CD4-positive, alpha-beta T cell (primary cell): ENCODE measurements at places on chromosomes 3 and 15.

DNA sequence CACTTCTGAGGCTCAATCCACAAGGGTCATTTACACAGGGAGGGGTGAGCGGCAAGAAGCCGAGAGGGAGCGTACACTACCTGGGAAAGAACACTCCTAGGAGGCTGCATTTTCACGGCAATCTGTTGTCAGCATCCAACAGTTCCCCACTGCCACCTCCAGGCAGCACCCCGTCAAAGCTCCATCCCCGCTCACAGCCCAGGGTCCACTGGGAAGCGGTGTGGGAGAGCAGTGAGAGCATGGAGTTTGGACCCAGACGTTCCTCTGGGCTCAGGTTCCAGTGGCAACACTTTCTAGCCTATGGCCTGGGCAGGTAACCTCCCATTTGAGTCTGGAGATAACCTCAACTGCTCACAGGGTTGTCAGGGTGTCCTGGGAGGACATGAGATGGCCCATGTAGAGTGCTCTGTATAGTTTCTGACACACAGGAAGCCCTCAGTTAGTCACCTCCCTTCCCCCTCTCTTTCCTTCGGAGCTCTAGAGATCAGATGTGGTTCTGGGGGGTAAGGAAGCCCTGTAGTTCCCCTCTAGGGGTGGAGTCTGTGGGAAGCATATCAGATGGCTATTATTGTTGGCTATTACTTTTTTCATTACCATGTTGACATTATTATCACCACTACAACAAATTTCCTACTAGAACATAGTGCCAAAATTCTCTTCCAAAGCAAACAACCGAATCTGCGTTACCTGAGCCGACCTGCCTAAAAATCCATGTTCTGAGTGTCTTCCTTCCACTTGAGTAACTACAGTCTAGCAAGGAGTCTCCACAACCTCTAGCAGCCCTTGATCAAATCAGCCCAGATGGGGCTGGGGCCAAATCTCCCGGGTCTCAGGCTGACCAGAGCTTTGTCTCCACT lies 29.1 kb downstream of the RUVBL1 start:
- no peak for DNase-seq

DNA sequence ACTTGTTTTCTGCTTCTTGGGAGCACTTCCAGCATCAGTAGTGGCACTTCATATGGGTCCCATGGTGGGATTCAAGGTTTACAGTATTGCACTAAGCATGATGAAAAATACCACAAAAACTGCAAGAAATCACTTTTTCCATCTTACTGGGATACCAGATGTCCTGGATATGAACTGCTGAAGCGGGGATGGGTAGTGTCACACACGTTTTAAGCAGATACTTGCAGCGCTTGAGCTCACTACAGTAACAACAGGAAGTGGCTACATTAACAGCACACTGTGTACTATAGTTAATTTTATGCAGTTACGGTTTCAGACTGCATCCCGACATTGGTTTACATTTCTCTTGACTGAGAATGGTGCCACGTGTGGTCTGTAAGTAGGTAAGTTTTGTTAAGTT lies 3.5 kb upstream of the ISG20 start:
- peak; percentile 46 for DNase-seq

- DNase-seq = no peak
Measured at GRCh38 chr3:127074900-127075360, 92.0 kb downstream of the PLXNA1 start.

GRCh38 chr3:151579571-151580270 lies 118.9 kb upstream of the IGSF10 start:
- no peak for DNase-seq

GRCh38 chr3:186021673-186022362 lies 84.0 kb upstream of the TRA2B start:
- DNase-seq = no peak

DNA sequence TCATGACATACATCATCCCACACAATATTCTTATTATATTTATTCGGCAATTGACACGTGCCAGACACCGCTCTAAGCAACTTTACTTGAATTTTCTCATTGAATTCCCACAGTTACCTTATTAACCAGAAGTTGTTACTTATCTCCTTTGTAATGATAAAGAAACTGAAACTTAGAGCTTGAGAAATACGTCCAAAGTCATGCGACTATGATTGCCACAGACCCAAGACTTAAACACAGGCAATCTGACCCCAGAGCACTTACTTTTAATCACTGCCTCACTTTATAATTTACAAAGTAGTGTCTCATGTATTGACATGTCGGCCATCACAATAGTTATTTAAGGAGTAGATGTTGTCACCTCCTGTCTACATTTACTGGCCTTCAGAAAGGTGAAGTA lies 64.7 kb downstream of the ATP13A4 start:
- no peak for DNase-seq

DNA sequence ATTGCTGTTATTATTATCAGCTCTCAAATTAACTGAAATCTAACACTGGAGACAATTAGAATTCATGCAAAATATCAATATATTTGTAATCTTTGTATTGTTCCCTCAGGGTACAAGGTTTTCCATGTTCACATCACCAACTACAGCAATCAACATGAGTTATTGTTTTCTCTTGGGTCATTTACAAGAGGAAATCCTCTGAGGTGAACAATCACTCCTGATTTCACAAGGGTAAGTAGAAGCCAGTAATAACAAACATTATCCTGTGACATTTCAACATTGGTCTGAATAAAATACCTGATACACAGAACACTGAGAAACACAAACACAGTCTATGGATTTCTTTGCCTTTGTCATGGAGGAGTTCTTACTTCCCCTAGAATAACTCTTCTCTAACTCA lies 174.0 kb downstream of the SUCNR1 start:
- DNase-seq = no peak

DNA sequence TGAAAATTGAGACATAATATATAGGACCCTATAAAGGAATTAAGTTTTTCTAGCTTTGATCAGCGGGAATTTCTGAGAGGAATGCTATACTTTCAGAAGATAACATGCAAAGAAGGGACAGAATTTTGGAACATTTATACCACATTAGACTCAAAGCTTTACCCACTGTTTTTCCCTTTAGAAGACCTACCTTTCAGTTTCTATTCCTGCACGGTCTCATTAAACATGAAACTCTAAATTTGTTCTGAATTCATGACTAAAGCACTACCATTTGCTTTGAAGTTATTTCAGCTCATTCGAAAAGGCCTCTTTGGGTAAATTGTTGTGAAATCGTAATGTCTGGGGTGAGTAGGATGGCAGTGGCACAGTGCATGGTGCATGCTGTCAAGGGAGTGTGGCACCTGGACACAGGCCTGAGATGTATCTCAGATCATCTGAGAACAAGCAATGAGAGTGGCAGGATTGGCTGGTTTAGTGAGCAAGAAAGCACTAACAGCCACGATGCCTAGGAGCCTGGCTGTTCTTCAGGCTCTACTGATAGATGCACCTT lies 42.5 kb downstream of the CHCHD4 start:
- no peak for DNase-seq

- DNase-seq = no peak
Measured at GRCh38 chr3:46670891-46671427, 22.5 kb downstream of the ALS2CL start.

- DNase-seq = no peak
Measured at GRCh38 chr15:41881920-41882688, 11.7 kb downstream of the SPTBN5 start.

DNA sequence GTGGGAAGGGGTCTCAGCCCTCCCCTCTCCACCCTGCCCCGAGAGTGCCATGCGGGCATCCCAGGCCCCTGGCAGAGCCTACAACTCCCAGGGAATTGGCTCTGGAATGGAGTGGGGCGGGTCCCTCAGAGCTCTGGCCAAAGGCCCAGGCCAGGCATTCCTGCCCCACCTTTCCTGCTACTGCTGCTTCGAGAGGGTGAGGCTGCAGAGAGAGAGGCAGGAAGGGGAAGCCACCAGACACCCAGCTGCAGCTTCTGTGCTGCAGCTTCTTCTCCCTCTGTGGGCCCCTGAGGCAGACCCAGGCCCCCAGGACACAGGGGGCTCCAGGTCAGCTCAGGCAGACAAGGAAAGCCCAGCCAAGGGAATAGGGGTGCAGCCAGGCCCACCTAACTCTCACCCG lies 2.7 kb downstream of the ALS2CL start:
- DNase-seq = no peak

GRCh38 chr15:25543196-25543595 lies 104.4 kb upstream of the UBE3A start:
- DNase-seq = no peak

GRCh38 chr3:48404440-48405342 lies 25.2 kb downstream of the PLXNB1 start:
- peak; percentile 4 for DNase-seq

DNA sequence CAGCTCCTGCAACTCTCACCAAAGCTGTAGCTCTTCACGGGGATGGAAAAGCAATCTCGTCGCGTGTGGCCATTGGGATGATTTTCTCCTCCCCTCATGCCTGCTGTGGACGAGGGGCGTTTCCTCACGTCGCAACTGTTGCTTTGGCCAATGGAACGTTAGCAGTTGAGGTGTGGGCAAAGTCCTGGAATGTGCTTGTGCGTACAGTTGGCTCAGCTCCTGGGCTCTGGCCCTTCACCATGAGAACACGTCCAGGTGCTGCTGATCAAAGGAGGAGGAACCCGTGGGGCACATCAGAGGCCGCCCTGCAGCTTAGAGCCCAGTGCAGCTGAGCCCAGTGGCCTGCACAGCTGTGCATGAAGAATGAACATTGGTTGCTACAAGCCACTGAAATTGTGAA lies 186.1 kb downstream of the TJP1 start:
- DNase-seq = no peak

DNA sequence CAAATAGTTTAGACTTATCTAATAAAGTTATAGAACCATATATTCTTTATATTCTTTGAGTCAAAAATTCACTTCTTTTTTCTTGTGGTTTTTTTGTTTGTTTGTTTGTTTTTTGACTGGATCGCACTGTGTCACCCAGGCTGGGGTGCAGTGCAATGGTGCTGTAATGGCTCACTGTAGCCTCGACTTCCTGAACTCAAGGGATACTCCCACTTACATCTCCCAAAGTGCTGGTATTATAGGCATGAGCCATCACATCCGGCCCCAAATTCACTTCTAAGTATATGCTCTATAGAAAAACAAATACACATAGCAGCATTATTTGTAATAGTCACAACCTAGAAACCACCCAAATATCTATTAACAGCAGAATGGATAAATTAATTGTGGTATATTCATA lies 13.7 kb upstream of the SLTM start:
- DNase-seq = no peak

- no peak for DNase-seq
Measured at GRCh38 chr15:95588056-95588455, 742.4 kb upstream of the NR2F2 start.
